ENCODE measurements at places on chromosomes 12 and 14.

- no peak for DNase-seq
These were observed 10.1 kb downstream of the SMCO2 start for GRCh38 chr12:27456618-27457017.

- no peak for DNase-seq
These were observed 954 bp downstream of the HAUS4 start for GRCh38 chr14:22955702-22956569.

- DNase-seq: no peak
These were observed 28.7 kb upstream of the CERS5 start for GRCh38 chr12:50195832-50196231.

- no peak for DNase-seq
These were observed 50.3 kb upstream of the KITLG start for GRCh38 chr12:88630561-88630960.

GRCh38 chr14:70121521-70121920, 67.2 kb downstream of the SLC8A3 start:
- DNase-seq: no peak

- DNase-seq: no peak
These were observed 58.8 kb downstream of the GALC start for GRCh38 chr14:87934185-87934584.

DNA sequence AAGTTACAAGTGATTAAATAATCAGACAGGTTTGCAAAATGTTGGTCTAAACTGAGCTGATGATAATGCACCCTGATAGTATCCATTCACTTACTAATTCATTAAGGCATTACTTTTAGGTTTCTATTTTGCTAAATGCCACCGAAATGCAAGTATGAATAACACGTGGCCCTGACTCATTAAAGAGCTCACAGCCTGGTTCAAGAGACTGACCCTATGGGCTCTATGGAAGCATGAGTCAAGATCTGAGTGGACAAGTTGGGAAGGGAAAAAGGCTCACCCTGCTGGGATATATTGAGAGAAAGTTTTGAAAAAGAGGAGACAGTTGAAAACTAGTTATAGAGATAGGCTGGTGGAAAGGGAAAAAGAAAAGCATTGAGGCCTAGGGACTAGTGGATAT, 14.8 kb upstream of the LRRC9 start:
- DNase-seq: no peak

- no peak for DNase-seq
These were observed 1973.9 kb upstream of the FLRT2 start for GRCh38 chr14:83556065-83556464.
